Activated T-helper 2 cell treated with anti-CD3 and anti-CD28 coated beads, Interferon-gamma antibody, Interleukin-2, Interleukin-4, amounts not matched to agents 10 μg/mL and 5 μg/mL and 100 μg/mL, durations not matched to agents 14 hours and 24 hours and 36 hours (primary cell): ENCODE measurements at places on chromosomes 2 and 18.

GRCh38 chr2:64442801-64443429, 11.0 kb upstream of the LGALSL start:
- no peak for DNase-seq

DNA sequence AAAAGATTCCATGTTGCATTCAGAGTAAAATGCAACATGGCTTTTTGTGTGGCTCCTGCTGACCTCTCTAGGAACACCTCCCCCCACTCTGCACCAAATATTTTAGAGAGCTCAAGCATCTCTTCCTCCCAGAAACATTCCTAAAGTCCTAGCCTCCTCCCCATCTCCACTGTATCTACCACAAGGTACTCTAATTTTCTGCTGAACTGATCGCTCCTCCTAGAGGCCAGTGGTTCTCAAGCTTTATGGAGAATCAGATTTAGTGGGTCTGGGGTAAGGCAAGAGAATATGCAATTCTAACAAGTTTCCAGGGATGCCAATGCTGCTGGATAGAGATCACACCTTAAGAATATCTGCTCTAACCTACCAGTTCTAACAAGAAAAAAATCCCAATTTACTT, 89.5 kb upstream of the HNRNPA3 start:
- no peak for DNase-seq

DNA sequence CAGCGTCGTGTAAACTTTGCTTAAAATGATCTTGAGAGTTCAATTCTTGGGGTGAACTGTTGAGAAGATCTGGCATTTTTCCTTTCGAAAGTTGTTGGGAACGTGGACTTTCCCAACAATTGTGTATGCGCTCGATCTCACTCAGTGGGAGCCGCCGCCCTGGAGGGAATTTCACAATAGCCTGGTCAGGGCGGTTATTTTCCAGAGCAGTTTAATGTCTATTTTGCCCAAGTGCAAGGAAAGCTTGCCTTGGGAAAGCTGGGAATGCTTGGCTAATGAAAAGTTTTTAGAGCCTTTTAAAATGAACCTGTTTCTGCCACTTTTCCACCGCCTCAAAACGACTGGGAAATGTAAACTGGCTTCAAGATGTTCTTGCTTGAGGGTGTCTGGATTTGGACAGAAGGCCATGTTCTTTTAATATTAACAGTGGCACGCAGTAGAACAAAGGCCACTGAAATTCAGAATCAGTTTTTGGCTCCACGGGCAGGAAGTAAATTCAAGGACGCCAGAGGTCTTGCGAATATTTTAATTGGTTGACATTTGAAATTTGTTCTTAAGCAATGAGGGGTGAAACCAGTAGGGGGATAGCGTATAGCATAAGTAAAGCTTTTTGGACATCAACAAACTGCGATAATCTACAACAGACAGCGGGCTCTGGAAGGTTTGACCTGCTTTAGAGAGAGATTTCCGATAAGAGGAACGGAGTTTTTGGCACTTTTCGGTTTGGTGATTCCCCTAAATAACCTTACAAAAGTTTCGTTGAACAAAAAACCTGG, 1.2 kb downstream of the CFLAR start:
- DNase-seq, result peak; percentile 45

GRCh38 chr18:13577091-13577697, 149.2 kb downstream of the FAM210A start:
- DNase-seq, result peak; percentile 48

DNA sequence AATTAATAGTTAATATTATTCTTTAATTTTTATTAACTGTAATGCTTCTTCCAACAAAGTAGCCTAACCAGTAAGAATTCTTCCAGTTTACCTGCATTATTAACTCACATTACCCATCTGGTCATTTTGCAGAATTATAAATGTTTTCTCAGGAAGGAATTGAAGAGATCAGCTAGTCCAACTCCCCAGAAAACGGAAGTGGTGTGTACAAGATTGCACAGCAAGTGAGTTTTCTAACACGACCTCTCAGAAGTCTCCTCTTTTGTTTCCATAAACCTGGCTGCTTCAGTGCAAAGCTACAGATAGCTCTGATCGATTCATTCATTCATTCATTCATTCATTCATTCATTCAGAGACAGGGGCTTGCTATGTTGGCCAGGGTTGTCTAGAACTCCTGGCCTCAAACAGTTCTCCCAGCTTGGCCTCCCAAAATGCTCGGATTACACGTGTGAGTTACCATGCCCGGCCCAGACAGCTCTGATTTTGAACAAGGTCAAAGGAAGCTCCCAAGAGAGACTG, 128.8 kb upstream of the REV1 start:
- DNase-seq, result no peak

DNA sequence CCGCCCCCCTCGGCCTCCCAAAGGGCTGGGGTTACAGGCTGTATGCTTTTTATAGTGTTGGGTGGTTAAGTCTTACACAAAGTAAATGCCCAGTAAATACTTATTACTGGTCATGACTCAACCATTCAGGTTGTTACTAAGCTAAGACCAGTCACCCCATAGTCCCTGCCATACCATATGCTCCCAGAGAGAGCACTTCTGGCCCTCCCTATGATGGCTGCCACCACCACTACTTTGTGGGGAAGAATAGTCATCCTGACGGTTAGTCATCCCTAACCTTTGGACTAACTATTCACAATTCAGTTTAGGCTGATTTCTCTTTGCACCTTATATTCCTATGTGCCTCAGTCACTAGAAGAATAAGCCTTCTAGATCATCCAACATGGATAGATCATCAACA, 42.0 kb upstream of the MSH2 start:
- no peak for DNase-seq

DNA sequence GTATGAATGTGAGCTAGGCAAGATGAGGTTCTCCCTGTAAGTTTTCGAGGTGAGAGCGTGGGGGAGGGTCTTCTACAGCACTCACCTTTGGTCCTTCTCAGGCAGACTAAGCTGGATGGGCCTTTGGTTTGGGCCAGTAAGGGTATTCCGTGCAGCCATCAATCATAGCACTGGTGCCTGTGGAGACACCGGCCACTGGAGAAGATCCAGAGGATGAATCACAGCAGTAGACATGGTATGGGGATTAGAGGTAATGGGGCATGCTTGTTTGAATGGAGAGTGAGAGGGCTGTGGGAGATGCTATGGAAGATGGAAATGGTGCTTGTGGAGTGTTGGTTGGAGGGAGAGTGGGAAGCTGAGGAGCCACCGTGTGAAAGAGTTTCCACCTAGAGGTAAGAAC, 16.1 kb downstream of the MAPRE3 start:
- no peak for DNase-seq

DNA sequence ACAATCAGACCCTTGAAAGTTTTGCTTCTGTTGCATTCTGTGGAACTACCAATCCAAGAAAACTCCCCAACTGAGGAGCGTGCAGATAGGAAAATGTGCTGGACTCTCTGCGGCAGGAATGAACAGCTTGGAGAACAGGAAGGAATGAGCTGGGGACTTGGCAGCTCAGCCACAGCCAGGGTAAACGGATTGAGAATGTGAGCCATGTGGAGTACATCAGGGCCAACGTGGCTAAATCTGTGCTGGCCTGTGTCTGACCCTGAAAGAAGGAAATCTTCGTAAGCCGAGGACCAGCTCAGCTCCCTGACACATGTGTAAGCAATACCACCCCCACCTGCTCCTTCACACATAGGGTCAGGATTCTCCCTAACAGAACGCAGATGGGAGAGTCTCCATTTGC, 1023.7 kb downstream of the BCL11A start:
- DNase-seq, result no peak

- no peak for DNase-seq
These were observed 114.7 kb downstream of the SH3RF3 start for GRCh38 chr2:109243526-109244303.

- DNase-seq, result no peak
These were observed 83.6 kb downstream of the VRK2 start for GRCh38 chr2:58130238-58130637.

DNA sequence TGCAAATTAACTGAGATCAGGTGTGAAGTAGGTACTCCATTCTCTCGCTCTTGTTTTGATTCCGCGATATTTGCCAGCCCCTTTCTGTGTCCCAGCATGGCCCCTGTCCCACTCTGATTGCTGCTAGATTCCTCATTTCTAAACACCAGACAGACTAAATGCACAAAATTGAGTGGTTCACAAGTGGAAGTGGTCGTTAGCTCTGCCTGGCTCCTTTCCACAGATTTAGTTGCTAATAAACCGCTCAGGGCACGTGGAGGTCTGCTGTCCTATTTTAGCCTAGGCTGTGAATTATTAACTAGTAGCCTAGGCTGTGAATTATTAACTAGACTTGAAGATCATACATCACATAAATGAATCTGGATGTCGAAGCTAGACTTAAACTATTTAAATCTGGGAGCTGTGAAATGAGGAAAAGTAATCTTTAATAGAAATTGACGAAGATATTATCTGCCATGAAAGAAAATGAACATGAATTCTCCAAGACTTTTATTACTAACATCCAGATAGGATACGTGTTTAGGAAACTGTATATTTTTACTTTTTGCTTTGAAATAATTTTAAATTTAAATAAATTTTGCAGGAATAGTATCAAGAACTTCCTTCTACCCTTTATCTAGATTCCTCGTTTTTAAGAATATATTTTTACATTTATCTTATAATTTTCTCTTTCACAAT, 3.7 kb downstream of the IL1RL2 start:
- DNase-seq, result no peak

- no peak for DNase-seq
These were observed 140.2 kb downstream of the UBE2E3 start for GRCh38 chr2:181120625-181121024.

DNA sequence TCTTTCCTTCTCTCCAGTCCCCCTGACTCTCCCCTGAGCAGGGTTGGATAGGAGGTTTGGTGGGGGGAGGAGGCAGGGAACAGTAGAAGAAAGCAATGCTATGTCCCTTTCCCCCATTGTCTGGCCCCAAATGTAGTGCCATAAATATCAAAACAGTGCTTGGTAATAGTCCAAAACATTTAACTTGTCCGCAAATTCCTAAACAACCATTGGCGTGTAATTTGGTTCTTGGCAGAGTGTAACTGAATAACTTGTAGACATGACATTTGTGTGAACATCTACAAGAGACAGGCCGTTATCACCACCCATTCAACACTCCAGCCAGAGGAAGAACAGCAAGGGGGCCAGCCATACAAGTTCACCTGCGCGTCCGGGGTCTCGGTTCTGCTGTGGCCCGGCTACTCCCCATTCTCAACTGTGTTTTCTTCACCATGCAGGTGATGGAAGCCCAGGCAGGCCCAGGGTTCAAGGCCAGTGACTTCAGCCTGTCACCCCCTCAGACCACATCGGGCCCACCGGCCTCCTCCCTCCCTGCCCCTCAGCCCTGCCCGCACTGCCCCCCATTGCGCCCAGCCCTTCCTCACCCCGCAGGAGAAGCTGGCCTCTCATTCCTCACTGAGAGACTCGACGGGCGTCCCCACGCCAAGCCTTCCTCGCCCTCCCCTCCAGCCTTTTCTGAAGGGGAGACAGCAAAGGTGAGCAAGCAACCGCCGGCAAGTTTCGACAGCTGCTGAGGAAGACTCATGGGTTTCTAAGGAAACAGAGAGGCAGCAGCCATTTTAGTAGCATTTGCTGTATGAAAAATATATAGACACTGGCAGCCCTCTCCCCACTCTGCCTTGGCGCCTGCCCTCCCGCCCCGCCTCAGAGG, 699 bp upstream of the RAPGEF4 start:
- no peak for DNase-seq

GRCh38 chr2:26298638-26299393, 47.1 kb upstream of the SELENOI start:
- no peak for DNase-seq

- DNase-seq, result no peak
These were observed 81.5 kb downstream of the MARCO start for GRCh38 chr2:119023534-119023933.

GRCh38 chr2:197893403-197894177, 89.2 kb downstream of the PLCL1 start:
- no peak for DNase-seq

GRCh38 chr2:44560352-44560751, 198.6 kb downstream of the CAMKMT start:
- DNase-seq, result no peak

DNA sequence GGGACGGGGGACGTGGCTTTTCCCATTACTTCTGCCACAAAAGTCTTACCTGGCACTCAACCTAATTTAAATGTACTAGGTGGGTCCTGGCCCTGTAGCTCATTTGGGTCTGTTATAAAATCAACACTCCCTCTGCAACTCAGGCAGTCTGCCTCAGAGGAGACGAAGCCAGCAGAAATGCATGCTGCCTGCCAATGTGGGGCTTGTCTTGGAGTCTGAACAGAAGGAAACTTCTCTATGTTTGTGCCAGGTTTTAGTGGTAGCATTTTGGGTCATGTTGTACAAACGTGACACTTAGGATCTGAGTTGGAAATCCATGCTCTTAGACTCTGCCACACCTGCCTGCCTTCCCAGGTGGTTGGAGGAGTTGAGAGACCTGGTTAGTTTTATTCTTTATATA, 292.5 kb upstream of the FAM98A start:
- no peak for DNase-seq
